Fibroblast of mammary gland (primary cell): ENCODE measurements at places on chromosomes 4 and X.

DNA sequence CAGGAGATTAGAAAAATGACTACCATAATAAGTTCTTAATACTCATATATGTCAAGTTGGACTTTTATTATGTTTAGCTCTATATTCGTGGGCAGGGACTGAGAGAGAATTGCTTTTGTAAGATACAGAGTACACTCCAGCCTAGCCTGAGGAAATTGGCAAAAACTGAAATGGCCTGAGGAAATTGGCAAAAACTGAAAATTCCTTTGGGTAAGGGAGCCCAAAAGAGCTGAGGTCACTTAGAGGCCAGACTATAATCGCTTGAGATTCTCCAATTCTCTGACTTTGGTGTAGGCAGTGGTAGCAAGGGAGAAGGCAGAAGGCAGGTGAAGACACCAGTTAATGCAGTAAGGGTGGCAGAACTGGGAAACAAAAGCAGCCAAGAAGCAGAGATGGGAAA, 124.5 kb upstream of the HCCS start:
- DNase-seq, result no peak

- DNase-seq, result no peak
These were observed 497.2 kb upstream of the FAM241A start for GRCh38 chr4:111648056-111648455.

DNA sequence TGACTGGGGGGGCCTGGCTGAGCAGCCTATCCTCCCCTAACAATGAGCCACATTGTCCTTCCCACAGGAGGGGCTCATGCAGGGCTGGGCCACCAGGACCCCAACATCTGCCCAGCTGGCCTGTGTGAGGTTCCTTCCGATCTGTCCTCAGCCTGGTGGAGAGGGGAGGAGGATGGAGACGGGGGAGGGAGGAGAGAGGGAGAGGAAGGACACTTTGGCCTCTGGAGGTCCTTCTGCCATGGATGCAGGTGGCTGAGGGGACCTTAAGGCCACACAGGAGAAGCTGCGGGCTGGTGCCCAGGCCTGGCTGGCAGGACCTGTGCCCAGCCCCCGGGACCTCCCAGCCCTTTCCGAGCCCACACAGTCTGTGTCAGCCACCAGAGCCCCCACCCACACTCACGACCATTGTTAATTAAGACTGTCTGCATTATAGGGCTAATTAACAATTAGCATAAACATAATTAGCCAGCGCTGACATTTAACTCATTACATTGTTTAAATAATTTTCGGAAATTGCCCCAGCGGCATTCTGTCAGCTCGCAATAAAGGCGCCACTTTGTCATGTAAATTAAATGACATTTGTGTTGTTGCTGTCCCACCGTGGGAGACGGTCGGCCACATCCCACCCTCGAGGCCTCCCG, 53.0 kb upstream of the NKX1-1 start:
- no peak for DNase-seq

DNA sequence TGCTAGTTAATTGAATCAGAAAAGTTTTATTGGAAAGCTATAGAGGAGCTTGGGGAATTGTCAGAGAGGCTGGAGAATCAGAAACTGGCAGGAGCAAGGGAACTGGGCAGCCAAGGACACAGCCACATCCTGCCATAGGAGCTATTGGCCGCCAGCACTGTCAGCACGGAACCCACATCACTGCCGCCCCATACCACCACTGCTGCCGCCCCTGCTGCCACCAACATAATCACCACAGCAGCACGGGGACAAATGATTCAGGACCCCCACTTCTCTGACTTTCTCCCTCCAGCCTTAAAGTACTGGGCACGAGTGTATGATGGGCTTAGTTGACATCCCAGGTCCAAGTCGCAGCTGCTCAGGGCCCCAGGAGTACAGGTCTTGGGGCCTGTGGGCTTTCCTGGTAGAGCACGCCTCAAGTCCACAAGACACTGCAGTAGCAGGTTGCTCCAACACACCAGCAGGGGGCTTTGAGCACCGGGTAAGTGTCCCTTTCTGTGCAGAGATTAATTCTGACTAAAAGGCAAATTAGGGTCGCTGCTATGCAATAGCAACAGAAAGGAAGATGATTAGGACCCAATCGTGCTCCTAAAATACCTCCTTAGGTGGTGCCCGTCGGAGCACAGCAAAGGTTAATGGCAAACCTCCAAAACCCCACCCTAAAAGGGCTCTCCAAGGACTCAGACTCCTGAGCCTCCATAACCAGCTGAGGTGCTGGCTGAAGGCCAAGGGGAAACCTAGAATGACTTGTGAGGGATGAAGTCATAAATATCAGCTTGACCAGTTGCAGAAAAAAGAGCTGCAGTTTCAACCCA, 6.9 kb downstream of the PJA1 start:
- DNase-seq, result peak; percentile 80

GRCh38 chr4:40789031-40789430, 39.3 kb downstream of the NSUN7 start:
- no peak for DNase-seq

- no peak for DNase-seq
These were observed 102.3 kb upstream of the FAT1 start for GRCh38 chr4:186826006-186826405.

- no peak for DNase-seq
These were observed 46.8 kb upstream of the GC start for GRCh38 chr4:71830497-71831190.

DNA sequence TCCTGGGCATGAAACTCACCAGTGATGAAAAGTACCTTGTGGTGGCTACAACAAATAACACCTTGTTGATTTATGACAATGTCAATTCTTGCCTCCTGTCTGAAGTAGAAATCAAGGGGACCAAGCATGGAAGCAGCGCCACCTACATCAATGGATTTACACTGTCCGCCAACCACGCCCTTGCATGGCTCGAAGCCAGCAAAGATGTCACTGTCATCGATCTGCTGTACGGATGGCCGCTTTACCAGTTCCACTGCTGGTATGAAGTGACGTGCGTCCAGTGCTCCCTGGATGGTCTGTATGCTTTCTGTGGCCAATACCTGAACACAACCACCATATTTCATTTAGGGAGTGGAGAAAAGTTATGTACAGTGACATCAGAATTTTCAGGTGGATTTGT, 200.5 kb downstream of the NWD2 start:
- DNase-seq, result no peak

GRCh38 chr4:158785718-158786117, 16.9 kb downstream of the FNIP2 start:
- DNase-seq, result no peak

- DNase-seq, result no peak
These were observed 1.7 kb downstream of the CLCN4 start for GRCh38 chrX:10158279-10159144.

GRCh38 chrX:96474741-96475125, 209.9 kb upstream of the DIAPH2 start:
- peak; percentile 2 for DNase-seq

DNA sequence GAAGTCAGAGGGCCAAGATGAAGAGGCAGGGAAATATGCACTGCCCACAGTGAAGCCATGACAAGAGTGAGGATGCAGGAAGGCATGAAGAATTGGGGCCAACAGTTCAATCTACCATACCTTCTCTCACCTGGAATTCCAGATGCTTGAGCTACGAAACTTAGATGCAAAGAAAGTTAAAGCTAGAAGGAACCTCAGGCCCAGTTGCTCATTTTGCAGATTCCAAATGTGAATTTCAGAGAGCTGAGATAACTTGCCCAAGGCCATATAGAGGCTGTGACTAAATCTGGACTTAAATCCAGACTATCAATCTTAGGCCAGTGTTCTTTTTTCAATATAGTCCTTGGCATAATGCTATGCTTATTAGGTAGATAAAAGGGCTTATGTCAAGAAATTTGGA, 92.7 kb downstream of the SRPX start:
- DNase-seq, result no peak

- no peak for DNase-seq
These were observed 42.1 kb downstream of the WDFY3 start for GRCh38 chr4:84924434-84924833.
